ENCODE measurements at places on chromosomes 3 and 15. TPM values are rescaled to one million over a fixed set of nuclear protein-coding genes. Genes with fewer than 3 reads are reported as not detected.

Gene SLC38A3
- 5.0 TPM for total RNA-seq

Gene PAQR5
- total RNA-seq, result 1.1 TPM

DNA sequence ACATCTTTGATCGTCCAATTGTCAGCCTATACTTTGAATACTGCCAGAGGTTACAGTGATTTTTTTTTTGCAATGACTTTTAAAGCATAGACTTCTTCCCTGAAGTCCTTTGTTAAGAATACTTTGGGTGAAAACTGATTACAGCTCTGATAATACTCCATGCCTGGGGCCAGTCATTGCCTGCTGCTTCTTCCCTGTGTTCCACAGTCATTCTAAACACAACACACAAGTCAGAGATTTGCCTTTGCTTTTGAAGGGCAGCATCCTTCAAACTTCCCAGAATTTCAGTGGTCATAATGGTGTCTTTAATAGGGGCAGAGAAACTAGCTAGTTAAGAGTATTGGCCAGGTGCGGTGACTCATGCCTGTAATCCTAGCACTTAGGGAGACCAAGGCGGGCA, 153.7 kb upstream of the PLAAT1 start:
- no peak for DNase-seq

DNA sequence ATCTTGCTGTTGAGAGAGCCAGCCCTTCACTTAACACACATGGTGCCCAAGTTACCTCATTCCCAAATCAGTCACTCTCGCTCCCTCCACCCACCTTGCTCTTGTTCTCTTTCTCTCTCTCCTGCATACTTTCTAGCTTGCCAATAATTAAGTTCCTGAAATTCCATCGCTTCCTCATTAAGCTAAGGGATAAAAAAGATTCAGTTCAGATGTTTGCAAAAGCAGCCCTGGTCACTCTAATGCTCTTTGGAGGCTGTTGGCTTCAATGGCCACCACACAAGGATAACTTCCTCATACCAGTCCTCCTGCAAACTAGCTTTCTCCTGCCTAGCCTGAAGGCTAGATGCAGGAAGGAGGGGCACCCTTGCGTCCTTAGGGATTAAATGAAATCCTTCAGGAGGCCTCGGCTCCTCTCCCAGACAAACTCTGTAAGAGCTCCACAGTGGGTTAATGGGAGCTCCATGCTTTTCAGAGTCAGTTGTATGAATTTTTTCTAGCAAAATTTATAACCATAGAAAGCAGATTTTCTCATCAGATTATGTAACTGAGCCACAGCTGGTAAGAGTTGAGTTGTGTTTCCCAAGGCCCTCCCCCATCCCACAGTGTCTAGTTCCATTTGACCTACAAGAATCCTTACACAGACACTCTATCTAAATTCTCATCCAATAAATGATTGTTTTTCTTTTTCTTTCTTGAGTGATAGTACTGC, 176.6 kb upstream of the TRIM42 start:
- DNase-seq, result no peak

DNA sequence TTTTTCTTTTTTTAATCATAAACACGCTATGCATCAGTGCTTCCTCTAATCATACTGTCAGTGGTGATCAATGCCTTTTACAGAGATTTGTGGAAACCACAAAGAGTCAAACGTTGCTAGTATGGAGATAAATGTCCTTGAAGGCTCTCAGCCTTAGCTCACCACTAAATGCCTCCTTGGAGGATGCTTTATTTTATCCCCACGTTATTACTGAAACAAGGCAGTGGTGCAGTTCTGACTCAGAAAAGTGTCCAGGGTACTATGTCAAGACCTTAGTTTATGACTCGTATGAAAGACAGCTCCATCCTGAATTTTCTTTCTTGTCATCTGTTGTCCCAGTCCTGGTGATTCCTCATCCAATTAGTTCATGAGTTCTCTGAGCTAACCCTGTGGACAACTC, 1146.7 kb downstream of the IGSF11 start:
- DNase-seq, result no peak

DNA sequence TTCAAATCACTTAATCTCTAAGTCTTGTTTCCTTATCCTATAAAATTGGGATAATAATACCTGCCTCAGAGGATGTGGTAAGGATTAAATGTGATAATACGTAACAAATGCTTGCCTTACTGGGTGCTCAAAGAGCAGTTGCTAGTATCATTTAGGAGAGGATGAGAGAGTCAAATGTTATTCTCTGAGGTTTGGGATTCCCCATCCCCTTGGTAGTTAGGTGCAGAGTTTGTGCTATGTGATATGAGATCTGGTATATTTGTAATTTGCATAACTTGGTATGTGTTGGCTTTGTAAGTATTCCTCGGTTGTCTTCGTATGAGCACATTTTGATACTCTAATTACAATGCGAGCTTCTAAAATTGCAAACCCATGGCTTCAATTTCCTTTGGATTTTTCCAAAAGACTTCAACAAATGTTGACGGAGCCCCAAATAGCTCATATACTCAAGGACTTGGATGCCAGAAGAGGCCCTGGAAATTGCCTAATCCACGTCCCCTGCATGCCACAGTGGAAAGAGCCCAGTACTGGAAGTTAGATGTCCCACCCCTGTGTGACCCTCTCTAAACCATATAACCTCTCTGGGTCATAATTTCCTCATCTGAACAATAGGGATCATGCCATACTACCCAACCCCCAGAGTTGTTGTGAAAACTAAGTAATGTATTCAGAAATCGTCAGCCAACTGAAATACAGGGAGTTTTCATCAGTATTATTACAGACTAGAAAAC, 85.0 kb downstream of the FBN1 start:
- DNase-seq, result no peak

- DNase-seq, result no peak
These were observed 8.9 kb upstream of the FAM131A start for GRCh38 chr3:184328516-184328915.

DNA sequence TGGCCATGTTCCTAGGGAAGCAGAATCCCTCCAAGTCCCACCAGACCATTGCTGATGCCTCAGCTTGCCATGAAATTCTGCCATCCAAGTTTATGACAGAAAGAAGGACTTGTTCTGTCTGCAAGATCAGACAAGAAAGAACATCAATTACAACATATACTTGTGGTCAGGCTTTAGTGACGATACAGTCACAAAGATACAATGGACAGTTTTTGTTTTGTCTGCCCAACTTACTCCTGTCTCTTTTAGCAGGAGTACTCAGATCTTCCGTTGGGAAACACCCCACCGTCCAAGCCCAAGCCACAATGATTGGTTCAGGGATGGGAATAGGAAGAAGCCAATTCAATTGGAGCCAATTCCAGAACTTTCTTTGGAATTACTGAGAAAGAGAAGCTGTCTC, 15.7 kb downstream of the KLHL6 start:
- no peak for DNase-seq

DNA sequence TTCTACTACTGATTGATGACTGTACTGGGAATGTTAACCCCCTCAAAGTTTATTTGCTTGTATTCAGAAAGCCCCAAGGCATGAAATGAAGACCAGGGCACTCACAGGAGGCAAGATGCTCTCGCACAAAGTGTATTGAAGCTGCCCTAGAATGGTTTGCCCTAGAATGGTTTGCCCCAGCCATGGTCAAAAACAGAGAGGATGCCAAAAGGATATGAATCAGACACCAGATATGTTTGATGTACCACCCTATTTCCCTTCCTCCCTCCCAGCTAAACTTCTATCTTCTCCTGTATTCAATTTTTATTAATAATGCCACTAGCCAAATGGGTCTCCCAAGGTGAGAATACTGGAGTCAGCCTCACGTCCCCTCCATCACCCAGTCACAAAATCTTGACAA, 101.3 kb downstream of the TMCO5A start:
- DNase-seq, result no peak

DNA sequence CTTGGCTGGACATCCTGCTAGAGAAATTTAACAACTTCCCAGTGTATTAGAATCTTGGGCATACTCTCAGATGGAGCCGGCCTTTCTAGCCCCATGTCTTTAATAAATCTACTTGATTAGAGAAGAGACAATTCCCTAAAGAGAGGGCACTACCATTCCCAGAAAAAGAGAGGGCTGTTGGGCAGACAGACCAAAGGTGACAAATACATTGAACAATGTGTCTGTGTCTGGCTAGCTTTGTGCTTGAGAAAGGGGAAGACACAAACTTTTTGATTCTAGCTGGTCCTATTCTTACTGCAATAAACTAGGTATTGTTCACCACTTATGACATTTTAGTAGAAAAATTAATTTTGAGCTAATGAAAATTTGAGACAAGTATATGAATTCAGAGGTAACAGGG, 57.7 kb downstream of the DUT start:
- no peak for DNase-seq

- no peak for DNase-seq
These were observed 11.4 kb downstream of the FAM107A start for GRCh38 chr3:58565621-58566397.

DNA sequence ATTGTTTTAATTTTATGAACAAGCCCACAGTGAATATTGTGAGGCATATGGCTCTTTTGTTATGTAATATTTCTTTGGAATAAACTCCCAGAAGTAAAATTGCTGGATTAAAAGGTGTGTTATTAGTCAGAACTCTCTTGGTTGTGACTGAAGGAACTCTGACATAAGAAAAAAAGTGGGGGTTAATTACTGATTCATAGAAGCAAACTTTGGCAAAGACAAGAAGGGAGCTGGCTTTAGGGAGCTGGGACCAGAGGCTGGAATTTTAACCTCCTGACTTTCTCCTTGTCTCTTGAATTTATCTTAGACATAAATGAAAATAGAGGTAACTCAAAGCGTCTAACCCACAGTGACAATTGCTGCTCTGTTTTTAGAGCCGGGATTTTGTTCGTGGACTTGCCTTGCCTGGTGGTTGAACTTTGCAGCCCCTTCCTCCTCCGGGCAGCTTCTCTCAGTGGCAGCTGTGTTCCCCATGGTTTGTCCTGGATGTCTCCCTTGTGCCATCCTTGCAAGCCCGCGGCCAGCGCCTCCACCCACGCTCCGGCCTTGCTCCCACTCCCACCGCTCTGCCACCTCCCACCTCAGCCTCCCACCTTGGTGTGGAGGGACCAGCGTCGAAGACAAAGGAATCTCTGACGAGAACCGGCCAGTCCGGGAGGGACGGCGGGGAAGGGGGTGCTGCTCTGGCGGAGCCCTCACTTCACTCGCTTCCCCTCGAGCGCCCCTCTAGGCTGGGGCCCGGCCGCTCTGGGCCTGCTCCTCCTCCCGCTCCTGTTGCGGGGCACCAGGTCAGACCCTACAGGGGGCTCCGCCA, 28.0 kb downstream of the ARHGAP31 start:
- no peak for DNase-seq

DNA sequence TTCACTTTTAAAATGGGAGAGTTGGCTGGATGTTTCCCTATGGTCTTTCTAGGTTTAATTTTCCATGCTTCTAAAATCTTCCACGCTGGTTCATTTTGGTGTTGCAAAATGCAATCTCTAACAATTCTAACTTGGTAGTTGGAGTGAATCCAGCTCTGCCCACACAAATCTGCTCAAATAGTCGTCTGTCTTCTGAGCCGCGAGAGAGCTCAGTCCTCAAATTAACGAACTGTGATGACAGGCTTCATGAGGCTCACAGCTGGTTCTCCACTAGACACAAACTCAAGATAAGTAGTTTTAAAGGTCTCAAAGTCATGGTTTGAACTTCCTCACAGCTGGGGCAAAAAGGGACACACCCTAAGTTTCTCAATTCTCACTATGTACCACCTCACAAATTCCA, 178.6 kb upstream of the LYSMD4 start:
- peak; percentile 10 for DNase-seq

DNA sequence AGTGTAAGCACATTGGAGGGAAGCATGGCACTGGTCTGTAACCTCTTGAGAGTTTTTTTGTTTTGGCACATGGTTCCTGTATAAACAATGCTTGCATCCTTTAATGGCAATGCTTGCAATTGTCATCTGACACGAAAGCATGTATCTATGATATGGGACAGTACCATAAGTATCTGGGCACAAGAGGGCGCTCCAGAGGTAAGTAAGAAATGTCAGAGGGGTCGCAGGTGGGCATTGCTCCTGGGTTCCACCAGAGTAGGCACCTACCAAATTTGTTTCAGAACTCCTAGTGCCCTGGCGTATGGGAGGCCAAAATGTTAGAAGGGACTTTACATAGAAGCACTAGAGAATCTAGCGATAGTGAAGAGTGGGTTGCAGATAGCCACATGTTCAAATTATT, 58.7 kb upstream of the BCHE start:
- no peak for DNase-seq

DNA sequence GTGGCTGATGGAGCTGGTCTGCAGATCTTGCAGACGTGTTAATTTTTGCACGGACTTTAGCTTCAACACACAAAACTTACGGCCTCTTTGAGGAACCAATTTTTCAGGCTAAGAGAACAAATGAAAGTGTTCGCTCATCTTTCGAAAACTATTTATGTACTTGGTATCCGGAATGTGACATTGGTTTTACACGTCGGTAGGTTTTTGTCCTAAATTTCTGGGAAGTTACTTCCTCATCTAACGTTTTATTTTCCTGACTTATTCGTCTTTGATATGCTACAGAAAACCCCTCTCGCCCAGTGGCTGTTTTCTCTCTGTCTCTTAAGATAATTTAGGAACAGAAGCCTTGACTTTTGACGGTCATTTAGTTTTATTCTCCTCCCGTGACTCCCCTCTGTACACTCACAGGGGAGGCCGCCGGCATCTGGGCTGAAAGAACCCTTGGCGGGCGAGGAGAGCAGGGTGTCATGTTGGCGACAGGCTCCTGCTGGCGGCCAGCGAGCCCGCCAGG, 834 bp upstream of the GREM1 start:
- no peak for DNase-seq

DNA sequence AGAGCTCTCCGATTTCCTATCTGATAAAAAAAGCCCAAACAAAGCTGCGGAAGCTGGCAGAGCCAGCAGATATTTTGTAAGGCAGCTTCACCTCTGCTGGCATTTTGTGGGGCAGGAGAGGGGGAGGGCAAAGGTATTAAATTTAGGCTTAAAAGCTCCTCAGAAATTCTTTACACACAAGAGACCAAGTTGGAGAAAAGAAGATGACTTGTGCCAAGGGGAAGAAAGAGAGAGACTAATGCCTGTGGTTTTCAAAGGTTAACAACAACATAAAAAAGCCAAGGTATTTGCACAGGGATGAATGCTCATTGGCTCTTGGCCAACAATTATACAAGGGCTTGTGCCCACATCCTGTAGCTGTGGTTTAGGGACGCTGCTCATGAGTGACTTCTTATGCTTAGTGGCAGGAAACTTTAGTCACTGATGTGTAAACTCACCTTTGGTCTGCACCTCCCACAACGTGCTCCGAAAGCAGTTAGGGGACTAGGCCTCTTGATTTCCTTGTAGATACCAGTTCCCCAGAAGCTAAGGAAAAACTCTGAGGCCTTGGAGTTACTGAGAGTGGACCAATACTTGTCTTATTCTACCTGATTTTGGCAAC, 152.9 kb downstream of the TPRG1 start:
- no peak for DNase-seq

DNA sequence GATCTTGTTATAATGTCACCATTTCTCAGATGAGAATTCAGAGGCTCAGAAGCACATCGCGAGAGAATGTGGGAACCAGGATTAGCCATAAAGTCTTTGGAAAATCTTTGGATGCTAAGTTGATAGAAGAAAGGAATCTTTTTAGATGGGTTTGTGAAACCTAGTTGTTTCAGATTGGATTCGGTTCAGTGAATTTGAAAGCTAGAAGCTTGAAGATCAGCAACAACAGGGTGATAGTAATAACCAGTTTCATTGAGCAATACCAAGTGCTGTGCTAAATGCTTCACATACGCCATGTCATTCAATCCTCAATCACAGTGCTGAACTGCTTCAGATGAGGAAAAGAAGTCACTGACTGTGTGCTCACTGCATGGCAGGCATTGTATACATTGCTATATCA, 47.4 kb upstream of the MITF start:
- no peak for DNase-seq
